ENCODE measurements at places on chromosomes 4 and X. TPM values are rescaled to one million over a fixed set of nuclear protein-coding genes. Genes with fewer than 3 reads are reported as not detected.

The CC2D2A gene
- total RNA-seq = 12.6 TPM

The CNGA1 gene
- total RNA-seq = not detected

The LDB2 gene
- not detected for total RNA-seq

The MAPK10 gene
- 0.50 TPM for total RNA-seq

The SYTL4 gene
- 3.8 TPM for total RNA-seq

The ARHGAP36 gene
- not detected for total RNA-seq

The MAGEA2 gene
- 0.16 TPM for total RNA-seq

The POF1B gene
- 2.5 TPM for total RNA-seq

The CFAP47 gene
- not detected for total RNA-seq

The CNKSR2 gene
- total RNA-seq = 2.6 TPM

The CT45A1 gene
- not detected for total RNA-seq
